Stimulated activated CD8-positive, alpha-beta memory T cell treated with anti-CD3 and anti-CD28 coated beads, Interleukin-2, amount 100 ng/mL, for 1 hour (primary cell): ENCODE measurements at places on chromosomes 16 and 17.

GRCh38 chr17:69872675-69873262 is 202.3 kb upstream of the KCNJ16 start:
- DNase-seq: no peak

DNA sequence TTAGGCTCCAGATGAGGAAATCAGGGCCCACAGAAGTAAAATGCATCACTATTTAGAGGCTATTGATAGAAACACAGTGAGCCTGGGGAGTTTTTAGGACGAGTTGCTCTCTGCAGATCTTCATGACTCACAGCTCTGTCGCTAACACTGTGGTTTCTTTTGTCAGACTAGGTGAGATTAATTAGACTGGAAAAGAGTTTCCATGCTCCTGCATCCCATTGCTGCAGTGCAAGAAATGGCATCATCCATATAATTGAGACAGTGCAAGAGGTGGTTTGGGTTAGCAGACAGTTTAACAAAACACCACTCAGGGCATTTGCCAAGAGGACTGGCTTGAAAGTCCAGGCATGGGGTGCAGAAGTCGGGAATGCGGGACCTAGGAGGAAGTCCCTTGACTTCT is 198.8 kb upstream of the CACNG5 start:
- DNase-seq: no peak

- DNase-seq: no peak
Observed at GRCh38 chr16:89847940-89848297, 19.6 kb downstream of the SPIRE2 start.

GRCh38 chr16:82019535-82019934 is 8.3 kb upstream of the SDR42E1 start:
- DNase-seq: no peak

DNA sequence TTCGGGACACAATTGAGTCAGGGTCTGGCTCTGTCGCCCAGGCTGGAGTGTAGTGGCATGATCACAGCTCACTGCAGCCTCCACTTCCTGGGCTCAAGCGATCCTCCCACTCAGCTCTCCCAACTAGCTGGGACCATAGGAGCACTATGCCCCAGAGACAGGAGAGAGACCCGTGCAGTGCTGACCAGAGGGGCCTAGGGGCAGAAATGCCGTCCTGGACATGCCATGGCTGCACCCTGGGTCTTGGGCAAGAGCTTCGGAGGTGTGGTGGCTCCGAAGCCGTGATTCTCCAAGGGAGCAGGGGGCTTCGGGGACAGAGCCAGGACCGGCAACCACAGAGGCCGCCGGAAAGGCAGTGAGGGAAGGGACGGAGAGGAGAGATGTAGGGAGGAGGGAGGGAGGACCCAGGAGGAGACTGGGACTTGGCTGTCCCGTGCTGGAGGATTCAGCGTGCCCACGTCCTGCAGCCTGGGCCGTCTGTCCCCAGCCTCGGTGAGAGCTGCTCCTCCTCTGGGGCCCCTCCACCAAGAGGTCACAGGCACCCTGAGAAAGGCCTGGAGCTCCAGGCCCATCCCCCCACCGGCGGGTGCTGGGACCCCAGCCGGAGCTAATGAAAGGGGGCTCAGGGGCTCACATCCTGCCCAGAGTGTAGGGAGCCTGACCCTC is 21.9 kb downstream of the TPSD1 start:
- DNase-seq: no peak

DNA sequence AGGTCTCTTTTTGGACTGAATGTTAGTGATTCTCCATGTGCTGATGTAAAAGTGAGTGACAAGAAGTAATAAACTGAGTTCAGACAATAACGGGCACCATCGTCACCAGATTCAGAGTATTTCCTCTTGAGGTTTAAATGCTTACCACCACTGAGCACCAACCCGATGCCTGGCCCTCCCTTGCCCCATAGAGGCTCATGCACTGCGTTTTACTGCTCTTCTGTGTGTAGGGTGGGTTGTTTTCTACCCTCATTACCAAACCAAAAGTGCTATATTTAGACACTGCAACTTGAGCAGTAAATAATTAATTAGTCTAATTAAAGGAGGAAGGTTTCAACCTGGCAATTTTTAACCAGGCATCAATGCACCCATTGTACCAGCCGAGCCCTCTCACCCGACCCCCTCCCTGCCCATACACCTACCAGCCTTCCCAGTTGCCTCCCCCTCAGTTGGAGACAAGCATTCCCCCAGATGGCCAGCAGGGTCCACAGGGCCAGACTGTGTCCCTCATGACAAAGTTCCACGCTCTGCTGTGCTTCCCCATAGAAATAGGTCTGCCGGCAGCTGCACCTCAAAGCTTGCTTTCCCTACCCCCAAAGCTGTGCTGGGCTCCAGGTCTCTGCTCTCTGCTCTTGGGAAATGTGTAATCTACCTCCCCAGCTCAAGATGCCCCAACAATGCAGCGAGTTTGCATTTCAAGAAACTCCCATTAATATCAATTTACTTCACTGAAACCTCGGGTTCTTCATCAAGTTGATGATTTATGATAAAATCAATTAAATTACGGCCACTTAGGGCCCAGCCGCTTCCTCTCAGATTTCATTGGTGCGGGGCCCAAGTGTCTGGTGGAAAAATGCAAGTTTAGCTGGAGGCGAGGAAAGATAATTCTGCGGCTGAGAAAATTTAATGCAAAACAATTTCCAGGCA is 16.0 kb downstream of the HOXB4 start:
- DNase-seq: no peak

DNA sequence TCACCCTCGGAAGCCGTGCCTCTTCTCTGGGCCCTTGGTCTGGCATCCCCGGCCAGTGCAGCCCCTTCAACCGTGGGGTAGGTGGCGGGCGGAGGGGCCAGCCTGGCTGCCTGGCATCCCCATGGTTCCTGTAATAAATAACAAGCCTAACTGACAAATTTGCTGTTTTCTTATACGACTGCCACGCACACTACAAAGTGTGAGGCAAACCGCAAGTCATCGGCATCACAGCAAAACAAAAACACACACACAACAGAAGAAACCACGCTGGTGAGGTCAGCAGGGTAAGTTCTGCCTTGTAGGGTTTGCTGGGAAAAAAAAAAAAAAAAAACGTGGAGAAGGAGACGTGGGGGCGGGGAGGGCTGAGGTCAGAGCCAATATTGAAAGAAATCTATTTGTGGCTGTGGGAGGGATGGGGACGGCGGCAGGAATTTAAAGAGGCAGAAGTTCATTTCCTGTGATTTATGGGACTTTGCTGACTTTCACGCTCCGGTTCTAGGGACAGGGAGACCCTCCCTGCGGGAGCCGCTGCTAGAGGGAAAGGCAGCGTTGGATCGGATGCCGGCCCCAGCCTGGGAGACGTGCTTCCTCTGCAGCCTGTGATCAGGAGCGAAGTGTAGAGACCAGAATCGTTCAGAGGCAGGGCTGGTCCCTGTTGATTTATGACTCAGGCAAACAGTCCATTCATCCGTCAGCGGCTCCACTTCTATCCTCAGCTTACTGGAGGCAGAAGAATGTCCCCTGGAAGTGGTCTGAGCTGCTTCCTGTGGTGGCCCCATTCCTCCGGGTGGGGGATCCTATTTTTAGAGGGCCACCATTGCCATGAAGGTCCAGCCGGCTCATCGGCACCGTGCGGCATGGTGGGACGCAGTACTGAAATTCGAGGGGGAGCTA is 162.8 kb downstream of the FOXL1 start:
- no peak for DNase-seq

DNA sequence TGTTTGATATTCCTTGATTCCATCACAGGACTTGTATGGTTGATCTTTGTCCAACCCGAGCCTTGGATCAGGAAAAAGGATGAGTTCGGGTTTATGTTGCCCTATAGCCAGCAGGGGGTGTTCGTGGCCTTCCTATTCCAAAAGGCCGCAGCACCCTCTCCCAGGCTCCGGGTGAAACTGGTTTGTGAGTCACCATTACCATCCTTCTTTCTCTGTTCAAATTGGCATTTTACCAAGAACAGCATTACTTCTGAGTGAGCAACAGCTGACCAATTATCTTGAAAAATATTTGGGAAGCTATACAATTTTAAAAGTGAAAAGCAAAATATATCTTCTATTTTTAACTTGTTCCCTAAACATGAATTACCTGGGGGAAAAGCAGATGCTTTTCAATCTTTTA is 24.3 kb upstream of the KRT20 start:
- peak; percentile 35 for DNase-seq

DNA sequence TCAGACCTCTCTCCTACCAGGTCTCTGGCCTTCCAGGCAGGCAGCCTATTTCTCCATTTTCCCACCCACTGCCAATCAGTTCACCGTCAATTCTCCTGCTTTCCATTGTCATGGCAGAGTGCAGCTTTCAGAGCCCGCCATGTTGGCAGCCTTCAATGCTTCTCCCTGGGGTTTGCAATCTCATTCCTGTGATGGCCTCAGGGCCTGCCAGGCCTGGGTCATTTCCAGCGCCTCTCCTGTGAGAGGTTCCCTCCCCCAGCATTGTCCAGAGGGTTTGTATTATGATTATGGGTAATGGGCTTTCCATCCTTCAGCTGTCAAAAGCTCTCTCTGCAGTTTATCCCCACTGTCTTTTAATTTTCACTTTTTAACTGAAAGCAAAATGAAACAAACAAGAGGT is 716.6 kb upstream of the CDH8 start:
- DNase-seq: no peak

DNA sequence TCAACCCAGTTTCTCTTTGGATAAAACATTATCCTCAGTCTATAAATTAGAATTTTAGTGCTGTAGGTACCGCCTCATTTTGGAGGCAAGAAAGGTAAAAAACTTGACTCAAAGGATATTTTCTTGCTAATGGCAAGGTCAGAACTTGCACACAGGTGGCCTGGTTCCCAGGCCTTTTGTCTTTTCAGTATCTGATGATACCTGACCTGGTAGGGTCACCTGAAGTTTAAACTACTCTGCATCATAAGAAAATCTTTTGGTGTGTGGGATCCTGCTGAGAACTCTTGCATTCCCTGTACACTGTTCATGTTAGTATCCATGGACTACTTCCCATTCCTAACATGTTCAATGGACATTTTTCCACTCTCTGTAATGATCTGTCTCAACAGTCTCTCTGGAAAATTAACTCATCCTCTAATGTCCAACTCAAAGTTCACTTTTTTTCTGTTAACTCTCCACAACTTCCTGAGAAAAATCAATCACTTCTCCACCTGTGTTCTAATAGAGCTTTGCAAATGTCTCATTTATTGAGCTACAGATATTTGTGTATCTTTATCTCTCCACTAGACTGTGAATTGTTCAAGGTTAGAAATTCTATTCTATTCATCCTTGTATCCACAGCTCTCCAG is 317.1 kb upstream of the SOX9 start:
- no peak for DNase-seq

DNA sequence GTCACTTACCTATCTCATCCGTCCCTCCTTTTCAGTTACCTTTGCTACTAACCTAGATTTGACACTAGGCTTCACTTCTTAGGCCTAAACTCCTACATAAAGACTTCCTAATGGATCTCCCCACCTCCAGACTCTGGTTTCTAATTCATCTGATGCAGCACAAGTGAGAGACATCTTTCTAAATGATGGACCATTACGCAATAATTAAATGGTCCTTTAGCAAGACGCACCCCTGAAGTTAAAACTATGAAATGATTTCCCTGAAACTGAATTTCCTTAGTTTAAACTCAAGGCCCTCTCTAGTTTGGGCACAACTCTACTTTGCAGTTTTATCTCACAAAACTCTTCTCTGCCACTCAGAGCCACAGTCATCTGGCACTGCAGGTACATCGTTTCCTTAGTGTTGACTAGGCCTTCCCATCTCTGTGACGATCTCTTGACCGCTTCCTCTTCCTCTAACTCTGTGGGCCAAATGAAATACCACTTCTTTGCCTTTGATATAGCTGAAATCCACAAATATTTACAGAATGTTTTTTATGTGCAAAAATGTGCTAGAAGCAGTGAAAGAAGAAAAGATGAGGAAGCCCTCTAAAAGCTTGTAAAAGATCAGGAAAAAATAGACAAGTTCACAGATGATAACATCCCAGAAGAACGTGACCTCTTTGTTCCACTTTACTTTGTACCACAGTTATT is 3.3 kb downstream of the SYNRG start:
- DNase-seq: no peak

DNA sequence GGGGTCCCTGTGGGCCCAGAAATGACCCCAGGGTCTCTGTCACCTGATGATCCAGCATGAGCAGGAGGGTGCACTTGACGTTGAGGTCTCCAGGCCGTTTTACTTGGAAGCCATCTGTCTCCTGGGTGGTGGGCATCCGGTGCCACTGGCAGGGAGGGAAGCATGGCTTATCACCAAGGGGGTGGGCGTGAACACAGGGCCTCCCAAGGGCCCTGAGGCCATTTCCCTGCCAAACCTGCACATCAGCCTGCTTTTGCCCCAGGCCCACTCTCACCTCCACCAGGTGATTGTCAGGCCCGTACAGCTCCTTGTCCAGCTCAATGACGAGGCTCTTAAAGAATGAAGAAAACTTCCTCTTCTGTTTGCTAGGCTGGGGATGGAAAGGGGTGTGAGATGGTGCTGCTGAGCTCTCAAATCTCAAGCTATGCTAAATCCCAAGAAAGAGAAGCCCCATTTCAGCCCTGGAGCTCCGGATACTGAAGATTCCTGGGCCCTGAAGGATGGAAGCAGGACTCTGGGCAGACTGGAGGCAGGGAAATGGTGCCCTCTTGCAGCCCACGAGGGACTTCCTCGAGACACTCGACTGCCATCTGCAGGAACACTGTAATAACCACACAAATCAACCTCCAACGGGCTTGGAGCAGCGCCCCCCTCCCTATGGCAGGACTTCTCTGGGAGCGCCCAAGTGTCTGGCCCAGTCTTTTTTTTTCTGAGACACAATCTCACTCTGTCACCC is 7.1 kb upstream of the FTSJ3 start:
- no peak for DNase-seq

DNA sequence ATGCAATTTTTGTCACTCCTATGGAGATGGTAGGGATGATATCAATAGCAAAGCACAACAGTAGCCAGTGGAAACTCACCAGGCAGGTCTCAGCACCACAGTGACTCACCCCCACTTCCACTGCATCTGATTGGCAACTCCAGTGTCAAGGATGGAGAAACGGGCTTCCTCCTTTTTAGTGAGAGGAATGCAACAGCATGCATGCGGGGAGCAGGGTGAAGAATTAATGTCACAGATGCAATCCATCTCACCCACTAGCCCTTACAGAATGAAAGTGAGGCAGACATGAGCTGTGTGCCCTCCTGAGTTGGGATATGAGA is 467.0 kb upstream of the C16orf82 start:
- DNase-seq: no peak

DNA sequence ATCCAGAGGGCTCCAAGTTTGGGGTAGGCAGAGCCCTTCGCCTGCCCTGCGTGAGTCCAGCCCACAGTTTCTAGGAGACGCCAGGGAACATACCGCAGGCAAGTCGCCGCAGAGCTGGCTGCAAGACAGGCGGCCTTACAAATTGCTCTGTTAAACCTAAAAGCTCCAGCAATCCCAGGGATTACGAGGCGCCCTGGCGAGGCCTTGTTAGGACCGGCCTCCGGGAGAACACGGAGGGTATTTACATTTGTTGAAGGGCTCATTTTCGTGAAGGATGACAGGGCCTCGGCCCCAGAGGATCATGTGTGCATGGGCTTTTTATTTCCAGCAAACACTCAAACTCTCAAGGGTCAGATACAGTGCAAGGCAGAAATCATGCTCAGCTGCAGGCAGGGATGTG is 77.6 kb upstream of the FOXF1 start:
- DNase-seq: no peak

- DNase-seq: no peak
Observed at GRCh38 chr17:76446449-76447231, 6.3 kb downstream of the UBE2O start.
